Psoas muscle (tissue), 8 donors: ENCODE measurements at places on chromosomes 13 and 19. TPM values are rescaled to one million over a fixed set of nuclear protein-coding genes. Genes with fewer than 3 reads are reported as not detected.
A peak's percentile ranks its signal among the peaks of the same experiment; 100 is the strongest.

COL4A2 gene
- total RNA-seq = 64.0 TPM

HPN gene
- total RNA-seq = 4.3 TPM

IGFL1 gene
- total RNA-seq = not detected

FSD1 gene
- total RNA-seq = not detected

- peaks cover 51% of the 10 kb centered on the region for H3K27me3 ChIP-seq
- no peaks in the 10 kb centered on the region for H3K36me3 ChIP-seq
- H3K4me3 ChIP-seq = no peak overlapping the region
- no peak for DNase-seq
Measured at GRCh38 chr19:29533578-29534544, 8.1 kb downstream of the VSTM2B start.

GRCh38 chr19:1465191-1466016 lies 13.6 kb downstream of the C19orf25 start:
- H3K36me3 ChIP-seq = no peaks in the 10 kb centered on the region
- peak overlapping the region; percentile 36 for H3K4me3 ChIP-seq
- H3K27me3 ChIP-seq = peaks cover 47% of the 10 kb centered on the region
- peak; percentile 35 for DNase-seq

DNA sequence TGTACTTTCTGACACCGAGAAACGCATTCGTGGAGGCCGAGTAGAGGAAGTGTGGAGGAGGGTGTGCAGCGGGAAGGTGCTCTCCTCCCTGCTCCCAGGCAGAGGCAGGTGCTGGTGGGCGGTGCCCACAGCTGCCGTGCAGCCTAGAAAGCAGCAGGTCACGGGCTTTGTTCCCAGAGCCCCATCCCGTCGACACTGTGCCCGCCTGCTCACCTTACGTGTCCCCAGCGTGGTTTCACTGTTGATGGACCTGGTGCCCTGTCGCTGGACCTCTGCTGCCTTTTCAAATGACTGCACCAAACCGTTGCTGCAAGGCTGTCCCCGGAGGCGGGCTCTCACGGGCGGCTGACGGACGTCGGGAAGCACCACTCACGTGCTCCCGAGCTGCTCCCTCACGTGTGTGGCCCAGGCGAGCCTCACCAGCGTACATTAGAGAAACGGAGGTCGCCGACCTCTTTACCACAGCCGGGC lies 20.8 kb downstream of the PLEKHJ1 start:
- H3K27ac ChIP-seq = no peak overlapping the region
- H3K27me3 ChIP-seq = no peaks in the 10 kb centered on the region
- no peaks in the 10 kb centered on the region for H3K36me3 ChIP-seq
- H3K4me1 ChIP-seq = no peaks in the 10 kb centered on the region

GRCh38 chr13:73991884-73992283 lies 142.3 kb downstream of the KLF12 start:
- no peak overlapping the region for H3K4me3 ChIP-seq
- no peaks in the 10 kb centered on the region for H3K4me1 ChIP-seq
- H3K27me3 ChIP-seq = no peaks in the 10 kb centered on the region
- no peak for DNase-seq
- peaks cover 4% of the 10 kb centered on the region for H3K36me3 ChIP-seq

DNA sequence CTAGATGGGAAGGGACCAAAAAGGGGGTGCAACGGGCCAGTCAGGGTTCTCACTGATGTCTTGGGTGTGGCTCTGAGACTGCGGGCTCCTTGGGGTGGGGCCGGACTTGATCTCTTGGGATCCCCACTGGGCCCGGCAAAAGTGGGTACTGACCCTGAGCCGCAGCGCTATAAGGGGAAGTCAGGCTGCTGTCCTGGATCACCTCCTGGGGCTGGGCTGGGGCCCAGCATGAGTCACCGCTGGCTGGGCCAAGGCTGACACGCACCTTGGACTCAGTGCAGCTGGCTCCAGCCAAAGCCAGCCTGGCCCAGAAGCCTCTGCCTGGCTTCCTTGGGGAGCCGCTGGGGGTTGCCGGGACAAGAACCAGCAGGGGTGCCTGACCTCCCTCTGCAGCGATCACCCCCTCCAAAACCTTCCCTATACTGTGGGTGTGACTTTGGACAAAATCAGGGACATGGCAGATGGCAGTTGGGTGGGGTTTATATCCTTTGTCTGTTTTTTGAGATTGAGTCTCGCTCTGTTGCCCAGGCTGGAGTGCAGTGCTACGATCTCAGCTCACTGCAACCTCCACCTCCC lies 617 bp upstream of the IQCN start:
- H3K27me3 ChIP-seq = no peaks in the 10 kb centered on the region
- H3K4me3 ChIP-seq = peak overlapping the region; percentile 24
- peaks cover 53% of the 10 kb centered on the region for H3K4me1 ChIP-seq
- H3K36me3 ChIP-seq = no peaks in the 10 kb centered on the region
- peak overlapping the region; percentile 88 for H3K27ac ChIP-seq

DNA sequence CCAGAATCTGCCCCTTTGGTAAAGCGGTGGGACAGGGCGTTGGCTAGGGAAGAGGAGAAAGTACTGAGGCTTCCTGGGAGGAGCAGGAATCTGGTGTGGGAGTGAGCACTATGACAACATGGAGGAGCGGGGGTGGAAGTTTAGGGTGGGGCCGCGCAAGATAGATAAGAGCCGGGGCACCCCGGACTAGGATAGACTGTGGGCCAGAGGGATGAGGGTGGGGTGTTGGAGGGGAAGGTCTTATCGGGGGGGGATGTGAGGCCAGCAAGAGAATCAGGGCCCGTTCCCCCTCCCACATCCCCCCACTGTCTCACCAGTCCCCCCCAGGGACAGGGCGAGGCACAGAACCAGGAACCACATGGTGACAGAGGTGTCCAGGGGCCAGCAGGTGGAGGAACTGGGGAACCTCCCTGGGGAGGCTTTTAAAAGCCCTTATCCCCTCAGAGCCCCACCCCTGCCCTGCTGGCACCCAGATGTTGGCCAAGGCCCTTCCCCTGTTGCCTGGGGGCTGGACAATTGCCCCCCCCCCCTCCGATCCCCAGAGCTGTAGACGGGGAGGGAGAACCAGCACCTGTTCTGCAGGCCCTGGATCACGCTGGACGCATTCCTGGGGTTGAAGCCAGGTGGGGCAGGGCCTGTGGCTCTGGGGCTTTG lies at the start of gene KLK1:
Gene KLK1, minus strand, starts transcription at position 399 of the 654 bp plus-strand sequence. Its CDS starts 39 bp downstream, at position 360.
- no peak within 1 kb of the TSS for H3K4me3 ChIP-seq
- DNase-seq = no peak
- no peaks in the 10 kb centered on the region for H3K36me3 ChIP-seq
- no peaks in the 10 kb centered on the region for H3K4me1 ChIP-seq
- peaks cover 16% of the 10 kb centered on the region for H3K27me3 ChIP-seq
- H3K27ac ChIP-seq = no peak within 1 kb of the TSS

DNA sequence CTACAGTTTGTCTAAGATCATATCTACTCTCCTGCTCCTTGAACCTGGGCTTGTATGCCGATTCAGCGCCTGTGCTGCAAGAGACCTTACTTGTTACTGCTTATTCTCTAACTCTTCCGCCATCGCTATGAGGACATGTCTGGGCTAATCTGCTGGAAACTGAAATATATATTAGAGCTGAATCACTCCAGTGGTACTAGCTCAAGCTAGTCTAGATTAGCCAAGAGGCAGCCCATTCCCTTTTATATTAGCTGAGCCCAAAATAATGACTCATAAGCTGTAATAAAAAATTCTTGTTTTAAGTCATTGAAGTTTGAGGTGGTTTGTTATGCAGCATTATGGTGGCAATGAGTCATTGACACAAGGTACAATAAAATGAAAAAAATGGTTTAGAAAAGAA lies 52.8 kb downstream of the SLC6A16 start:
- H3K27ac ChIP-seq = no peak overlapping the region
- no peaks in the 10 kb centered on the region for H3K4me1 ChIP-seq
- H3K27me3 ChIP-seq = no peaks in the 10 kb centered on the region
- no peak for DNase-seq
- no peak overlapping the region for H3K4me3 ChIP-seq

DNA sequence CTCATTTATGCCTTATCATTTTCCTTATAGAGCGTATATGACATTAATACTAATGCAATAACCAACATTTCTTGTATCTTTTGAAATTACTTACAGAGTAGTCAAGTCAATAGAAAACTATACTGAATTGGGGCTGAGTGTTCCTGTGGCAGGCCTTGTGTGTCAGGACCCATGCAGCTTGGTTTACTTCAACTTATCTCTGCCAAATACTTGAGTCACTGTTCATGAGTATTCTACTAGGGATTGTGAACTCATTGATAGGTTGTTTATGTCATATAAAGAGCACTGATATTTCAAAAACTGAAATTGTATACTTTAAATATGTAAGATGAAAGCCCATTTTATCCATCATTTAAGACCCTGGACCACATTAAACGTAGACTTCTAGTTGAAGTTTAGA lies 688.6 kb upstream of the SLITRK1 start:
- no peak overlapping the region for H3K4me3 ChIP-seq
- no peak overlapping the region for H3K27ac ChIP-seq
- DNase-seq = no peak
- H3K27me3 ChIP-seq = no peaks in the 10 kb centered on the region
- H3K4me1 ChIP-seq = no peaks in the 10 kb centered on the region

- peaks cover 77% of the 10 kb centered on the region for H3K36me3 ChIP-seq
- no peak for DNase-seq
- no peaks in the 10 kb centered on the region for H3K27me3 ChIP-seq
Measured at GRCh38 chr19:4505570-4506448, 12.5 kb downstream of the PLIN4 start.

- H3K4me1 ChIP-seq = no peaks in the 10 kb centered on the region
- no peak for DNase-seq
- no peak overlapping the region for H3K27ac ChIP-seq
- no peaks in the 10 kb centered on the region for H3K27me3 ChIP-seq
- H3K36me3 ChIP-seq = no peaks in the 10 kb centered on the region
Measured at GRCh38 chr19:50998686-50999085, 2.7 kb downstream of the KLK8 start.

GRCh38 chr13:108897955-108898354 lies 268.5 kb downstream of the MYO16 start:
- H3K36me3 ChIP-seq = no peaks in the 10 kb centered on the region
- no peaks in the 10 kb centered on the region for H3K4me1 ChIP-seq

- no peak for DNase-seq
- H3K36me3 ChIP-seq = no peaks in the 10 kb centered on the region
- H3K4me1 ChIP-seq = no peaks in the 10 kb centered on the region
- no peak within 1 kb of the TSS for H3K4me3 ChIP-seq
- no peak within 1 kb of the TSS for H3K27ac ChIP-seq
Measured at GRCh38 chr19:50365434-50366306, at the start of gene NAPSA. NAPSA (minus strand) TSS chr19:50365639; CDS start chr19:50365621, 18 bp downstream.

DNA sequence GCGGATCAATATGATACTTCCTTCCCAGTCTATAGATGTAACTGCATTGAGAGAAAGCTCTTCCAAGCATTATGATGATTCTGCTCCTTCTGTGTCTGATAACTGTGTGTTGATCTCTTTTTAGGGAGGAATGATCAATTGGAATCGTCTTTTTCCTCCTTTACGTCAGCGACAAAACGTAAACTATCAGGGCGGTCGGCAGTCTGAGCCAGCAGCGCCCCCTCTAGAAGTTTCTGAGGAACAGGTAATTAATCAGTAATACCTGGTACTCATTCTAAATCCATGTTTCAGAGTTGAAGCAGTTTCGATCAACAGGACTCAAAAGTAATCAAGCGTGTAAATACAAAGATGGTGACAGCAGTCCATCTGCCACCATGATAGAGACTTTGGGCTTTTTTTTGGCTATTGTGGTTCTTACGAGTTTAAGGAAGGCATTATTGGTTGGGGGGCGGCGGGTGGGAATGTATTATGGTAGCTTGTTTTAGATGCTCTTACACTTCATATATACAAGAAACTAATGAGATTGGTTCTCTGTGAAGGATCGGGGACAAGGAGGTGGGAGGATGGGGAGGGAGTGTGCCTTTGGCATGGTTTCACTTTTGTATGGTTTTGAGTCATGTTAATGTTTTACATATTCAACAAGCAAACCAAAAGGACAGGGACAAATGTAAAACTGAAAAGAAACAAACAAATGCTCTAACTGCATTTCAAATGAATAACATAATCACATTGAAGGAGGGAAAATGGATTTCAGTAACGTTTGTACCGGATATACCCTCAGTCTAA lies 60.7 kb upstream of the GPR183 start:
- no peaks in the 10 kb centered on the region for H3K27me3 ChIP-seq
- H3K4me3 ChIP-seq = no peak overlapping the region
- H3K36me3 ChIP-seq = peaks cover 60% of the 10 kb centered on the region
- no peak overlapping the region for H3K27ac ChIP-seq

GRCh38 chr13:76293751-76294150 lies 592.5 kb downstream of the KCTD12 start:
- no peaks in the 10 kb centered on the region for H3K36me3 ChIP-seq
- DNase-seq = no peak
- no peak overlapping the region for H3K4me3 ChIP-seq
- no peak overlapping the region for H3K27ac ChIP-seq

- no peaks in the 10 kb centered on the region for H3K36me3 ChIP-seq
- no peak overlapping the region for H3K27ac ChIP-seq
- no peak for DNase-seq
- no peak overlapping the region for H3K4me3 ChIP-seq
- H3K27me3 ChIP-seq = no peaks in the 10 kb centered on the region
- no peaks in the 10 kb centered on the region for H3K4me1 ChIP-seq
Measured at GRCh38 chr13:85659493-85659892, 139.7 kb downstream of the SLITRK6 start.

GRCh38 chr13:93472296-93472695 lies 245.7 kb downstream of the GPC6 start:
- H3K4me1 ChIP-seq = no peaks in the 10 kb centered on the region
- no peak overlapping the region for H3K27ac ChIP-seq
- no peak for DNase-seq
- H3K4me3 ChIP-seq = no peak overlapping the region

GRCh38 chr13:96238241-96238640 lies 148.3 kb downstream of the HS6ST3 start:
- no peak overlapping the region for H3K4me3 ChIP-seq
- H3K4me1 ChIP-seq = no peaks in the 10 kb centered on the region
- no peaks in the 10 kb centered on the region for H3K27me3 ChIP-seq
